ENCODE measurements at places on chromosomes 13 and 19. TPM values are rescaled to one million over a fixed set of nuclear protein-coding genes. Genes with fewer than 3 reads are reported as not detected.

Gene PSG1
- not detected for total RNA-seq

Gene FFAR2
- 0.32 TPM for total RNA-seq

Gene ZNF85
- 4.2 TPM for total RNA-seq

Gene PTGIR
- total RNA-seq: 2.1 TPM

Gene OR7A5
- not detected for total RNA-seq

Gene CGB2
- total RNA-seq: not detected

Gene MEF2B
- 3.0 TPM for total RNA-seq

- no peak for DNase-seq
Observed at GRCh38 chr13:66553391-66553790, 676.7 kb downstream of the PCDH9 start.

GRCh38 chr19:10508036-10508435 is 4.9 kb upstream of the KEAP1 start:
- no peak for DNase-seq

- no peak for DNase-seq
Observed at GRCh38 chr19:10971107-10971726, 10.4 kb downstream of the SMARCA4 start.

DNA sequence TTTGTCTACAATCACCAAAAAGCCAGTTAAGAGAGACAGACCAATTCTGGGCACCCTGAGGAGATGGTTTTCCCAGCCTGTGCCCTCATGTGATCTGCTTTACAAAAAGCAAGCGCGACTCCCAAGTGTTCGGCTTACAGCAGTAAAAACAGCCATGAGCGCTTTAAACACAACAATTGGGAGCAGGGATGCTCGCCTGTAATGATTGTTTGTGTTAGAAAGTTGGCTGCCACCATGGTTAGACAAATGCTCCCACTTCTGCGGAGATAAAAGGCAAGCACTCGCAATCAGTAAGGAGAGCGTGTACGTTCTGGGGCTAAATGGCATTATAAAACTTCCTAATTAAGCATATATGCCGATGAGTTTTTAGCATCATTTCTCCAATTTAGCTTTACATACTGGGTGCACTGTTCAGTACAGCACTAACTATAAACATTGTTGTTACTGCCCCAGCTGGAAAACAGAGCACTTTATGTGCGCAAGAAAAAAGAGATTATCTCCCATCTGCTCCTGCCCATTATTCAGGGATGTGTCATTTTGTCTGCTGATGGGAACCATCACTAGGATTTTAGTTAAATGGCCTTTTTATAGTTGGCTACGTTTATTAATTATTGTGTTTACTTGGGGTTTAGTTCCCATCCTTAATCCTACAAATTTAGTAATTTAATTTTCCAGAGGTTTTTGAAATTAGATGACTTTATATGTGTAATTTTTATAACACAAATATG is 309.3 kb upstream of the MAB21L1 start:
- no peak for DNase-seq

DNA sequence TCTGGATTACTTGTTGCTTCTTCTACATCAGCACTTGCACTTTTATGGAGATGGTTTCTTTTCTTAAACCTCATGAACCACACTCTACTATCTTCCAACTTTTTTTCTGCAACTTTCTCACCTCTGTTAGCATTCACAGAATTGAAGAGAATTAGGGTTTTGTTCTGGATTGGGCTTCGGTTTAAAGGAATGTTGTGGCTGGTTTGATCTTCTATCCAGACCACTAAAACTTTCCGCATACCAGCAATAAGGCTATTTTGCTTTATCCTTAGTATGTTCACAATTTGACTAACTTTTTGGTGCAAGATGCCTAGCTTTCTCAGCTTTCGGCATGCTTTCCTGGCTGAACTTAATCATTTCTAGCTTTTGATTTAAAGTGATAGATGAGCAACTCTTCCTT is 666.7 kb upstream of the MIR17HG start:
- DNase-seq: no peak

- DNase-seq: peak; percentile 74
Observed at GRCh38 chr19:16141043-16141442, 2.4 kb upstream of the HSH2D start.

DNA sequence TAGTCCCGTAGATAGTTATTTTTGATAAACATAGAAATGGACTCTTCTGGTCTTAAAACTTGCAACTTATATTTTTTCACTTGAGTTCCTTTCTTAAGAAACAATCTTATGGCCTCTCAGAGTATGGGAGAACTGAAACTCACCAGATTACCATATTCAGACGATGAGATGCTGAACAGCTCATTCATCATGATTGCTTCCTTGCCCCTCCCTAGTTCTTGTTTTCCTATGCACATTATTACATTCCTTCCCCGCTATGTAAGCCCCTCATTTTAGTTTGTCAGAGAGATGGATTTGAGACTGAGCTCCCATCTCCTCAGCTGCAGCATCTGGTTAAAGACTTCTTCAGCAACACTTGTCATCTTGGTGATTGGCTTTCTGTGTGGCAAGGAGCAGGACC is 158.5 kb downstream of the SLITRK6 start:
- no peak for DNase-seq

DNA sequence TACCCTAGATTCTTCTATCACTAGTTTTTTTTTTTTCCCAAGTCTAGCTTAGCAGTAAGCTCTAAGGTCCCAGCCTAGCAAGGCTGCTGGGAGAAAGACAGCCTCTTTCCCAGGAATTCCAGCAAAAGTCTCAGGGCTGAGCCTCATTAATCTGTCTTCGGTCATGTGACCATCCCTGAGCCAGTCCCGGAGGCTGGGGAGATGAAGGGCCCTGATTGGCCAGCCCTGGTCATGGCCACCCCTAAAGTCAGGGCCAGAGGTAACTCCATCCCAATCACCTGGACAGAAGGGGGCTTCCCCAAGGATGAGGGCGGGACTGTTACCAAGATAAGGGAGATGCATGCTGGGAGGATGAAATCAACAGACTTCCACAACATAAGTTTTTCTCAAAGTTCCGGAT is 43.3 kb downstream of the CCNE1 start:
- no peak for DNase-seq

DNA sequence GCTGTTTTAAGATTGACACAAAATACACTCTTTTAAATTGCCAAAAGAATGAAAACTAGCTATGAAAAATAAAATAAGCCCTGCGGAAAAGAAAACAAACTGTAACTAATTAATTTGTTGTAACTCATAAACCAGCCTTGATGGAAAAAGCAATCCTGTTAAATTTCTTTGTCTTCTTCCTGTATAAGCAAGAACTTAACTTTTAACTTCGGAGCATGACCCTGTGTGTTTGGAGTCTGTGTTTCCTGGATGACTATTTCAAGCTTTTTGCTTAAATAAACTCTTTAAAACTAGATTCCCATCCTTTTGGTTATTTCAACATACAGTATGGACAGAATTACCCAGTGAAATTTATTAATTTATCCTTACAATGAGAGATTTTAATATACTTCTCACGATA is 122.6 kb downstream of the TNFRSF19 start:
- no peak for DNase-seq

GRCh38 chr13:74093691-74094090 is 40.5 kb downstream of the KLF12 start:
- no peak for DNase-seq

DNA sequence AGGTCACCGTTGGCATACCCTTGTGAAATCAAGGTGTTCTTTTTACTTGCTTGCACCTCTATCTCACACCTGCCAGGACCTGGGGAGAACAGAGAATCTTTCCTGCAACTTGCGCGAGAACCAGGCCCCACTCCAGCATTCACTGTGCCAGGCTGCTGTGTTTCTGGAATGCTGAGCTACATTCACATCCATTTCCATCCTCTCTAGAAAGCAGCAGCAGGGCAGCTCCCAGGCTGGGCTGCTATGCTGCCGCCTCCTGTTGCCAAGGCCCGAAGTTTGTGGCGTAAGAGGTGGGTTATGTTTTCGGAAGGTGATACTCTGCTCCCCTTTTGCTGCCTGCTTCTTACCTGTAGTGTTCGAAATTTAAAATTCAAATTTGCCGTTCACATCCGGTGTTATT is 464.1 kb downstream of the KLF5 start:
- no peak for DNase-seq

DNA sequence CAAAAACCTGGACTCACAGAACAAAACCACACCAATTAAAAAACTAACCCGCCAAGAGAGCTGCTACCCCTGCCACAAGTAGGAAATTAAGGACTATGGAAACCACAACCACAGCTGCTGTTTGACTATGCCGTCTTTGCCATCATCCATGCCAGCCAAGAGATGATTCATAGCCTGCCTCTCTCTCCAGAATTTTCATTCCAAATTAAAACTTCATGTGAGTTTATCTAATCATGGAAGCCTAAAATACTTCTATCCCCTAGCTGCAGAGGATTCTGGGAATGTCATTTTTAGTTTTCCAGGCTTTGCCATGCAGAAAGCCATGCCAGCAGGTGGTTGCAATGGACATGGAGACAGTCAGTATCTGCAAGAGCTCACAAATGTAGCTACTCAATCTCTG is 27.6 kb upstream of the GTF2F2 start:
- DNase-seq: no peak

DNA sequence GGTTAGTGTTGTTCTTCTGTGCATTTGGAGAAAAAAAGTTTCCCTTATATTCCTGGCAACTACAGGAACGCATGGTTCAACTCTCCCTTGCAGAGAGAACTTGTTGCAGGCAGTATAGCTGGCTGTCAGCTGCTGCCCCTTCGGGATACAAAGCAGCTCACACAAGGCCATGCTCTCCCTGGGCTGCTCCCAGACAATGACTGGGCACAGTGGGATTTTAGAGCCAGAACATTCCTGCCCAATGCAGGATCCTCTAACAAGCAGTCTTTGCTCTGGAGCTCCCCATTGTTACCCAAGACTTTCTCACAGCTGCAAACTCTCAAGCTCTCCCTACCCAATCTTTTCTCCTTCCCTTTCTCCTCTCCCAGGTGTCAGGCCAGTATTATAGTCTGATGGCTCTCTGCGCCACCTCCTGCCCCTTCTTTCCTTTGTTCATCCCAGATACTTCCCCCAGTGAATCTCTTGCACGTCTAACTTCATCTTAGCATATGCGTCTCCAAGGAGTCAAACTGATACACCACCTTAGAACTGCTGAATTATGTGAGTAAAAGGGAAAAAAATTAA is 27.5 kb upstream of the SERPINE3 start:
- no peak for DNase-seq

GRCh38 chr19:31300422-31300821 is 48.8 kb downstream of the TSHZ3 start:
- DNase-seq: no peak
